ENCODE measurements at places on chromosomes 12 and 14.

DNA sequence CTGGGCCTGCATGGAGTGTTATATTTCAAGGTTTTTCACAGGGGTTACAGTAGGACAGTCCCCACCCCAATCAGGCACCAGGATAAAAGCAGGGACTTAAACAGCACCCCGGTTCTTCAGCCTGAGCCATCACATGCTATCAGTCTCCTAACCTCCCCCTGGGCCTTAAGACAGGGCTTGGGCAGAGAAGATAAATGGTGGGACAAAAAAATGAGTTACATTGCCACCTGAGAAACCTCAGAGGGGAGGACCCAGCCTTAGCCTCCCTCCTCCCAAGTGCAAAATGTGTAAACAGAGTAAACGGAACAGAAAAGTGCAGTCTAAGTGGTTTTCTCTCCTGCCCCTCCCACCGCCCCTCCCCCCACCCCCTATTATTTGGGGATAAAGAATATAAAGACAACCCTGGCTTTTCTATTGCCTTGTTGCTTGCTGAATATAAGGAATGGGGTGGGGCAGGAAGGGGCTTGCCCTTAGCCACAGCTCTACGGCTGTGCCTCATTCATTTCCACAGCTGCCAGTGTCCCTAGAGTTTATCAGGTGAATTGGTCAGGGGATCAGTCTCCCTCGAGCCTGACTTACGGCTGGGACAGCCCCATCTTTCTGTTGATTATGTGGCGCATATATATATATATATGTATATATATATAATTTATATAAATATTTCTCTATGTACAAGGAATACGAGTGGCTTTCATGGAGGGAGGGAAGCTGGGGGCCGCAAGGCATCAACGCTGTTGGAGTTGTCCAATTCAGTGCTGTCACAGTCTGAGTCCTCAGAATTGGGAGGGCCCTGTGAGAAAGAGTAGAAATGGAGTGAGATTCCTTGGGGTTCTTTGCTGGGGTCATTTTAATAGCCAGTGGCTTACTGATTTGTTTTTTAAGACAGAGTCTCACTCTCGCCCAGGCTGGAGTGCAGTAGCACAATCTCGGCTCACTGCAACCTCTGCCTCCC lies 18.5 kb downstream of the MAP3K12 start:
- no peak for DNase-seq

- DNase-seq, result no peak
Measured at GRCh38 chr14:36823651-36824050, 162.0 kb downstream of the PAX9 start.

DNA sequence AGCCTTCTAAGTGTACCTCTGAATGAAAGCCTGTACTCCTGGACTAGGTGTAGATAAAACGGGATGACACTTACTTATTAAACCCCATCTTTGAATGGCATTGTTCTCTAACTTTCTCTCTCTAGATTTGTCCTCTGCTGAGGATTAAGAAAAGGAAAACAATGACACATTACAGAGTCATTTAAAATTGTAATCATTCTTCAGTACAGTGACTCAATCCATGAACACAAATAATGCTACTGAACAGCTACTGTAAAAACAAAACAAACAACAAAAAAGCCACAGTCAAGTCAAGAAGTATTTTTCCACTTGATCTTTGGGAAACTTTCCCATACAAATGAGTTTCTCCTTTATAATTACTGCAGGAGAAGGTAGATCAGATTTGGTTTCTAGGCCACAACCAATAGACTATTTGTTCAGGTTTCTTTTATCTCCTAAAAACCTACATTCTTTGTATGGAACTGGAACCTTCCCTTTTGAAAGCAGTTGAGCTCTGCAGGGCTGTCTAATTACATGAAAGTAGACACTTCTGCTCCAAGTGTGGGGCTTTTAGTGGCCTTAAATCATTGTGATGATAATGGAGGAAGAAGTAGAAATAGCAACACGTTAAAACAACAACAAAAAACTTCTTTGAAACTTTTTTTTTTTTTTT lies 219.1 kb downstream of the ESR2 start:
- peak; percentile 45 for DNase-seq

GRCh38 chr12:92065639-92066038 lies 80.0 kb downstream of the BTG1 start:
- DNase-seq, result no peak

DNA sequence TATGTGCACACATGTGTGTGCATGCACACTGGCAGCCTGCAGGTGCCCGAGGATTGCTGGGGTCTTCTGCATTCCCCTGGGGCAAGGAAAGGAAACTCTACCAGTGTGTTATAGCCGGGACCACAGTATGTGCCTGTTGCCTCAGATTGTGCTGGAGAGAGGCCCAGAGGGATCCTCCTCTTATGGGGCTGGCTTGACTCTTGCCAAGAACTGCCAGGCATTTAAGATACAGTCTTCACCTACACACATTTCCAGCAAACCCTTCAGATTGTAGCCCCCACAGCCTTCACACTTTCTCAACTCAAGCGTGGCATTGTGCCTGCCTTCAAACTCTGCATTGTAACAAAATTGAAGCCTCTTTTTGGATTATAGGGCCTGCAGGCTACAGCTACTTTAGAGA lies 176.7 kb upstream of the DYRK2 start:
- DNase-seq, result no peak

DNA sequence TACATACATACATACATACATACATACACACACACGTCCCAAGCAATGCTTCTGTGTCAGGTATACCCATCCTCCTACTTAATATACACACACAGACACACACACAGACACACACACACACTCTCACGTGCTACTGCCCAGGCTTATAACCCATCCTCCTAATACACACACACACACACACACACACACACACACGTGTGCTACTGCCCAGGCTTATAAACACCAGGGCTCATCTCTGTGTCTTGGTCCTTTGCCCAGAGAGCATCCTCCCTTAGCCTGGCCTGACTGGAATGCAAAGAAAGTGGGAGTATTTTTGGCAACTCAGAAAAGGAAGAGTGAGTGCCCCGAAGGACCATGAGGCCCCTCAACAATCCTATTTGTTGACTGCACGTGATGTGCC lies 129.0 kb downstream of the RBM19 start:
- DNase-seq, result peak; percentile 17

- peak; percentile 76 for DNase-seq
Measured at GRCh38 chr14:68685419-68686204, 107.3 kb downstream of the ZFP36L1 start.

GRCh38 chr12:3601461-3602150 lies 110.6 kb downstream of the PRMT8 start:
- DNase-seq, result no peak

- peak; percentile 38 for DNase-seq
Measured at GRCh38 chr12:119115296-119115905, 63.3 kb upstream of the HSPB8 start.

GRCh38 chr14:72614365-72614764 lies 279.5 kb downstream of the DPF3 start:
- no peak for DNase-seq

- no peak for DNase-seq
Measured at GRCh38 chr12:111840807-111841206, 1.2 kb upstream of the MAPKAPK5 start.

- peak; percentile 47 for DNase-seq
Measured at GRCh38 chr12:90653040-90653439, 301.9 kb downstream of the CCER1 start.

DNA sequence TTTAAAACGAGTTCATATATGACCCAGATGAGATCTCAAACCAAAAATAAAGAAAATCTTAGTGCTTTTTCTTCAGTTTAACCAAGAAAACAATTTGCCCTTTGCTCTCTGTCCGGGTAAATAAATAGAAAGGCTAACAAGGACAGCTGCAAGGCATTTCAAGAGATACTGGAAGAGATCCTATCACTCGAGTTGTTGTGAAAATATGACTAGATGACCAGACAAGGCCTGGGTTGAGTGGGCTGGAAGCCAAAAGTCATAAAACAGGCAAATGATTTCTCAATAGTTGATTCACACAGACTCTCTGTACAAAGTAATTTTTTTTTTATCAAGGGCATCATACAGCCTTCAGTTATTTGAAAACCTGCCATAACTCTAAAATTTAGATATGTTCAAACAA lies 55.9 kb upstream of the AVPR1A start:
- peak; percentile 5 for DNase-seq

DNA sequence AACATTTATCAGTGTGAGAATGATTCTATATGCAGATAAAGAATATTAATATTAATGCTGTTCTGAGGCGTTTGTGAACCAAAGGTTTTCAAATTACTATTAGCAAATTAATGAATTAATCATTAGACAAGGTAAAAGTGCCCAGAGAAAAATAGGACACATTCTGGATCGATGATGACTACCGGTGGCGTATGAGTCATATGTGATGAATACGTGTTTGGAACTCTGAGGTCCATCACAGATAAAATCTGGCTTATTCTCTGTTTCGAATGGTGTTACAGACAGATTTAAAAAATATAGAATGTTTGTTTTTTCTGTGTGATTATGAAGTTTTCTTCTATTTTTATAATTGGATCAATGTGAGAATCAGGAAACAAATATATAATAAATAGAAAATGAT lies 79.2 kb upstream of the RTL1 start:
- peak; percentile 57 for DNase-seq

DNA sequence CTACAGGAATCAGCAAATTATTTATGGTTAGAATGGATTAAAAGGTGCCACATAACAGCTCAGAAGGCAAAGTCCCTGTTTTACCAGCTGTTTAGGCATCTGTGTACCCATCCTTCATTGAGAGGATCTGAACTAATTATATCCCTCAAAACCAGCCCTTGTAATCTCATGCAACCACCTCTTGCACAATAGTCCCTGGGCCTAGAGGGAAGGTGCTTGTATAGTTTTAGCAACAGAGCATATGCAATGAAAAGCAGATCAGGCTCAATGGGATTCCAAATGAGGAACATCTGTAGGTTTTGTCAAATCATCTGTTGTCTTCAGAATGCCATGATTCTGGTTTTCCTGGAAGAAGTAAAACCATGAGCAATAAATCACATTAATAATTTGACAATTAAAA lies 26.0 kb upstream of the GLIPR1L2 start:
- DNase-seq, result peak; percentile 29

DNA sequence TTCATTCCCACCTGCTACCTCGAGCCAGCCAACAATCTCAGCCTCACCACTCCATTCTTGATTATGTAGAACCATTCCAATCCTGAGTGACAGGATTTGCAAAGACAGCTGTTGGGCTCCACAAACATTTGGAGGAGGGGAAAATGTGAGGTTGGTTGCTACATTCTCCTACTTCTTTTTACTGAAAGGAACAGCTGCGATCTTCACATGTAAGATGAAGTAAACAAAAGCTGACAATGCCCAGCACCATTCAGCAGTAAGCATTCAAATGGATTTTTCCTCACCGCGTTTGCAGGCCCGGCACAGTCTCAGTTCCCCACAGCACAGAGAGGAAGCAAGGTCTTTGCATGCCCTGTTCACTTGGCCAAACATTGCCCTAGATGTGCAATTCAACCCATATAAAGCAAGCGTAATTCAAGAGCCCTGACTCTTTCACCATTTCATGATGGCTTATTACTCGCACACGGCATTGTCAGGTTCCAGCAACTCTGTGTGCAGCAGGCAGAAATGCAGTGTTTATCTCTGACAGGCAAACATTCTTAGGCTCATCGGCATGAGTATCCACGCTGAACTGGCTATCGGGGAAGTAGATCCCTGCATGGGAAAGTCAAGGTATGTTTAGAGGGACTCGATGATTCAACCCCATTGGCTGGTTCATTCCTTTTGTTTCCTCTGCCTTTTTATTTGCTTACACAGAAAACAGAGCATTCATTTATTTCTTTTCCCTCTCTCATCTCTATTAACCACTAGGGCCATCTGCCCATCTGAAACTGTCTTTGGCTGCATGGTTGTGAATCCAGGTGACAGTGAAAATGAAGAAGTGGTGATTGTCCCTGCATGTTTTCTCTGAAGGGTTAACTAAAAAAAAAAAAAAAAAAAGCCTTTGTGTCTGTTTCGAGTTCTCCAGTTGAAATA lies 236.1 kb upstream of the PLEKHG7 start:
- DNase-seq, result no peak

DNA sequence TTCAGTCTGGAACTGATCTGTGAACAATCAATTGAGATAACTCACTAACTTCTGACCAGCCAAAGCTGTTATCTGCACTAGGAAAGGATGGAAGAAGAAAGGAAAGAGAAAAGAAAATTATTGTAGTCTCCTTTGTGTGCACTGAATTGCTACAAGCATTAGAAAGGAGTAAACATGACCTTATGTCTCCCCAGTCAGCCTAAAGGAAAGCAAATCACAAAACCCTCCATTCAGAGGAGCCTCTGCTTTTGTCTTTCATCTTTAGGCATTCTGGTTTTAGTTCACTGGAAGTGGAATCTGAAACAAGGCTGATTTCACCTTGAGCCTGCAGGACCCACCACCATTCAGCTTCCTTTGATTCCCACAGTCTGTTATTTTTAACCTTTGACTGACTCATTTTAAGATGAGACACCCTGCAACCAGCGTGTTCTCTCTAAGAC lies 26.0 kb downstream of the TBX3 start:
- DNase-seq, result no peak

DNA sequence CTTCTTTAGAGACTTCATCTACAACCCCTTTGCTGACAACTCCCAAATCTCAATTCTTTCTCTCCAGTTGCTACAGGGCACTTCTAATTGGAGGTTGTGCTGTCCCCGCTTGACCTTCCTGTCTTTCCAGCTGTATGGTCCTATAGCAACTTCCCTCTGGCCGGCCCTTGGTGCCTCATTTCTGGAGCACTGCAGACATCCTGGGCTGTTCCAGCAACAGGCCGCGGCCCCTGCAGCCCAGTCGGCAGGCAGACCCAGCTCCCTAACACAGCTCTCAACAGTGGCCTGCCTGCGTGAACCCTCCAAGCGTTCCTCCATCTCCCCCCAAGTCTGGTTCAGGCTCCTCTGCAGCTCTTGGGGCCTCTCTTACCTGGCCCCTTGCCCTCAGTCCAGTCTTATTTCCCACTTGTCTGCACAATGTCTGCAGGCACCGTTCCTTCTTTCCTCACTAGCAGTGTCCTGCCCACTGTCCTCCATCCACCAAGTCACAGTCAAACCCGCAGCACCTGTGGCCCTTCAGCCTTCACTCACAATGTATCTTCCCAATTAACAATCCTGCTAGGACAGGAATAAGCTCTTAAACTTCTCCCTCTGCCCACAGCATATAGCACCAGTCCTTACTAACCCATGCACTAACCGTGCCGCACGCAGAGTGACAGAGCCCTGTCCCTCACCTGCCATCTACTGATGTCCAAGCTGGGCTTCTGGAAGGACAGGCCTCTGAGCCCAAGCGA lies 1.6 kb upstream of the EML1 start:
- DNase-seq, result no peak

DNA sequence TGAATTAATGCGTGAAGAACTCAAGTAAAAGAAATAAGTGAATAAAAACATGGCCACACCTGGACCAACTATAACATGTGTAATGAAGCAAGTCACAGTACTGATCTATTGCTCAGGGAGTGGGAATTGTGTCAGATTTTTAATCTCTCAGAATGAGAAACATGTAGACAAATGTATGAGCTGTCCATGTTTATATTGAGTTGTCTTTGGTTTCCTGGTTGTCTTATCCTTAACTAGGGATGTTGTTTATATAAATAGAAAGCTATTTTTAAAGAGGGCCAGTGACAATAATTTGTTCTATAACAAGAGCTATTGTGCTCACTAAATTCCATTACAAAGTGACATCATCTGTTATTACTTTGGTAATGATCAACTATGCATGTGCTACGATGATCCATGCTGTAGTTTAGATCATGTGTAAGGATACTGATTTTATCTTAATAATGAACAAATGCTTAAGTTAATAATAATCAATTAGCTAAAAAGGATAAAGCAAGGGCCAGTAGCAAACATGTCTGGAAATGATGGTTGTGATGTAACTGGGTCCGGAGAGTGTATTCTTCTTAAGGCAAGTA lies 91.3 kb upstream of the RTL1 start:
- no peak for DNase-seq
